ENCODE measurements at places on chromosomes 5 and 9. TPM values are rescaled to one million over a fixed set of nuclear protein-coding genes. Genes with fewer than 3 reads are reported as not detected.

Gene SNAPC3
- 22.8 TPM for total RNA-seq

Gene AK8
- 0.36 TPM for total RNA-seq

Gene SOX30
- not detected for total RNA-seq

Gene PDLIM4
- total RNA-seq = 0.31 TPM

Gene MAST4
- 8.9 TPM for total RNA-seq

Gene CSF2
- total RNA-seq = 103 TPM

Gene PKD2L2
- total RNA-seq = not detected

Gene TMEM215
- total RNA-seq = not detected

Gene SLC4A9
- not detected for total RNA-seq

Gene SPATA31C2
- 0.21 TPM for total RNA-seq

Gene FBN2
- not detected for total RNA-seq

Gene NUTM2F
- not detected for total RNA-seq

Gene LRRC14B
- not detected for total RNA-seq

Gene N4BP3
- total RNA-seq = 12.9 TPM

Gene ZDHHC11
- 4.5 TPM for total RNA-seq

Gene PPWD1
- total RNA-seq = 46.9 TPM

Gene PCDHGB1
- total RNA-seq = not detected

Gene PCSK5
- total RNA-seq = 5.5 TPM

Gene NCS1
- 10.5 TPM for total RNA-seq

All from activated naive CD8-positive, alpha-beta T cell treated with anti-CD3 and anti-CD28 coated beads for 36 hours (primary cell).